ENCODE measurements at places on chromosomes 5 and 9.
A peak's percentile ranks its signal among the peaks of the same experiment; 100 is the strongest.

- DNase-seq, result no peak
Measured at GRCh38 chr5:136006164-136006563, 22.6 kb upstream of the TGFBI start.

GRCh38 chr5:138629392-138629791 lies 54.2 kb upstream of the HSPA9 start:
- DNase-seq, result no peak

- DNase-seq, result no peak
Measured at GRCh38 chr5:179382486-179382885, 37.2 kb upstream of the ADAMTS2 start.

- DNase-seq, result no peak
Measured at GRCh38 chr9:124964604-124965003, 23.7 kb upstream of the GOLGA1 start.

GRCh38 chr9:2602704-2603116 lies 18.9 kb upstream of the VLDLR start:
- no peak for DNase-seq

DNA sequence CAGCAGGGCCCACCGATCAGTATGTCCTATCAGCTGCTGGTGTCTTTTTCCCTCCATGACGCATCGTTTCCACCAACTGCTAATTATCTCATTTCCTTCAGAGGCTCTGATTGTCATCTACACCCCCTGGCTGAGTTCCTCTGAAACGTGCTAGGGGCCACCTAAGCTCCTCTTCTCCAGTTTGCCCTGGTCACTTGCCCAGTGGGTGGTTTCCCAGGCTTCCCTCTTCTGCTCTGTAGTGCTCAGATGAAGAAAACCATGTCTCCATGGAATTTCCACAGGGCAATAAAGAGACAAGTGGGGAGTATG lies 65.3 kb downstream of the TSTD2 start:
- DNase-seq, result no peak

DNA sequence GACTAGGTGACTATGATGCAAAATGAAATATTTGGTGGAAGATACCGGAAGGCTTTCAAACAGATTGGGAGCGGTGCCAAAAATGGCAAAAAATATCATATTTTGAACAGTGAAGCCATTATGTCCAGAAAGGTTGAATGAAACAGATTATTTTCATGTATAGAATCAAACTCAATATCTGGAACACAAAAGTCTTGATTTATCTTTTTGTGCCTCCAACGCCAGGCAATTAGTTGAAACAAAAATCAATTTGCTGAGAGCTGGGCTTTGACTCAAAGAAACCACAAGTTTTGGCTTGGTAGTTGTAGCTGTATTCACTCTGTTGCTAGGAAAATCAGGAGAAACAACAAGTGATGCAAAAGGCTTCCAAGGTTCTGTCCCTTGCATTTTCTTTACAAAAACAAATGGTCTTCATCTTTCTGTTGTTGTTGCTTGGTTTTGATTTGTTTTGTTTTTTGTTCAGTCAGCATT lies 421.7 kb upstream of the TYRP1 start:
- DNase-seq, result no peak

GRCh38 chr5:15421921-15422412 lies 78.0 kb upstream of the FBXL7 start:
- no peak for DNase-seq

DNA sequence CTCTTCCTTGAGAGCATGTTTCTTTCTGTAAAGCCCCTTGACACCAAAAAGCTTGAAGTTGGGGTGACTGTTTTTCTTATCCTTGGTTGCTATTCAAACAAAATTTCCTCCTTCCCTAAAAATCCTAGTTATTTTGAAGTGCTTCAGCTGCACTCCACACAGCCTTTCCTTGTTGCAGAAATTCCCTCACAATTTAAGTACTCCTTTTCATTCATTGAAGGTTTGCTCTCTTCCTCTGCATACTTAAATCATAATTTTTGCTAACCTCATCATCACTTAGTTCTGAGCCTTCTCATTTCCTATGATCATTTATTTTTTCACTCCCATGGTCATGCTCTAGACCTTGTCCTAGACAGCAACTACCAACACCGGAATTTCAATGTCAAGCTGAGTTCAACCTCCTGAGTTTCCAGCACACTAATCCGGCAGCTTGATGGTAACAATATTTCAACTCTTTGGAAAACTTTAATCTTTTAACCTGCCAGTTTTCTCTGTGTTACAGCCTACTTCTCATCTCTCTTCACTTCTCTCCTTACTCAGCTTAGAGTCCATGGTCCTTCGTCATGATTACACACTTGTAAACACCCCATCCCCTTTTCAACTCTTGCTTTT lies 78.7 kb upstream of the ACTBL2 start:
- DNase-seq, result no peak

DNA sequence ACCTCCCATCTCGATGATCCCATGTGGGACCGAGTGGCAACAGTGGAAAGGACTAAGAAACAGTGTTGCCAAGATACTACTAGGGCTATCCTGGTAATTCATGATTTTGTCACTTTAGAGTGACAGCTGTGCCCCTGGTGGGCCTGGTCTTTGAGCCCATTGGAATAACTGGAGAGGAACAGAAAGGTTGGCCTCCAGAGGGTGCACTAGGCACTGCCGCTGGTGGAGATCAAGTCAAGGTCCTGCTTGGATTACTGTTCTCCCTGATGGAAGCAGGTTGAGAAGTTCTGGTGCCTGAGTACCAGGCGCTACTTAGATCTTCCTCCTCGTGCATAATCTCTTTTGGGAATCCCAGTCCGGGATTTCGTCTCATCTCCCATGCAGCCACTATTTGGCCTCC lies 129.6 kb downstream of the SEC61B start:
- DNase-seq, result no peak

GRCh38 chr9:108486831-108487230 lies 369.0 kb downstream of the ACTL7B start:
- DNase-seq, result no peak

DNA sequence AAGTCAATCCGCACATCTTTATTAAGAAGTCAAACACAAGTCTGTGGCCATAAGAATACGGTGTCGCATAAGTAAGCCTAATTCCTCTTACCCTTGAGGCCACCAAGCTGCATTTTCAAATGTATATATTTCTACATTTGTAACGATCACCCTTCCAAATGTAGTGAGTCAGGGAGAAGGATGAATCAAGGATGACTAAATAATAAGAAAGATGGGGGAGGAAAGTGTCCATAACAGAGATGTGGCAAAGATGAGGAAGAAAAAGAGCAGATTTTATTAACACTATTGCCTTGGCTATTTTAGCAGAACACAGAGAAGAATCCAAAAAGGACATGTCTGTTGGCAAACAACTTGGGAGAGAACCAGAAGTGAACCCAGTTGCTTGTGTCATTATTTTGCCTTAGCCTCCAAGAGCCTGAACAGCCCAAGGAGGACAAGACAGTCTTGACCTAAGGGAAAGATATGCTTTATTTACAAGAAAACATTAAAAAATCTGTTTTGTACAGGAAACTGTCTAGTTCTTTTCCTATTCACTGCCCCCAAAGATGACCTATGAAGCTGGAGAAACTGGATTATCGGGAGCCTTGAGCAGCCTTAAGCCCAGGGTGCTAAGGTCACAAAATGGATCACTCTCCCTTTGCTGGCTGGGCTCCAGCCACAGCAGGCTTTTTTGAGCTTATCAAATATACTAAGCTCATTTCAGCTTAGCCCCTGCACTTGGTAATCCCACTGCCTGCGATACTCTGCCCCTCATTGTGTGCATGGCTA lies 101.5 kb downstream of the PLCXD3 start:
- no peak for DNase-seq

DNA sequence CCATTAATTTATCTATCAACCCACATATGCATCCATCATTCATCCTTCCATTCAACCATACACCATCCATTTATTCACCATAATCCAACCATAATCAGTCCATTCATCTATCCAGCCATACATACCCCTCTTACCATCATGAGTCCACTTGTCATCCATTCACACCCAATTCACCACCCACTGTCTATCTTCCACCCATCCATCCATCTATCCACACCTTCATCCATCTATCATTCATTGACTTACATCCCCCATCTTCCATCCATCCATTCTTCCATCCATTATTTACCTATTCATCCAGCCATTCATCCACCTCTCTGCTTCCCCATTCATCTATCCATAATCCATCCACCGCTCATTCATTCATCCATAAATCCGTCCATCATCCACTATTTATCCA lies 17.8 kb downstream of the PAEP start:
- DNase-seq, result no peak

- DNase-seq, result no peak
Measured at GRCh38 chr5:125276096-125276495, 529.7 kb upstream of the ZNF608 start.

DNA sequence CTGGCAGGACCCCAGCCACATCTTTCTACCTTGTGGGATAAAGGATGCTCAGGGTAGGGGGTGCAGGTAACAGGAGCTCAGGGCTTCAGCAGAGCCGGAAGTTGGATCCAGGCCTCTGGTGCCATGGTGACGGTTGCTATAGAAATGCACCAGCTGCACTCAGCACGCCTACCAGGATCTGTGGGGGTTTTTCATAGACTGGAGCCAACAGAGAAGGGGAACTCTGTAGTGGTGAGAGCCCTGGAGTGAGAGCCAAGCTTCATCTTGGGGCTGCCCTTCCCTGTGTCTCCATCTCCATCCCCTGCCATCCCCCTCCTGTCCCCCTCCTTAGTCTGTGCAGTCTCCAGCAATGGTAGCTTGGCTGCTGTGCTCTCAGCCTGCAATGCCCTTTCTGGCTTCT lies 27.5 kb upstream of the BOD1 start:
- DNase-seq, result peak; percentile 47

- DNase-seq, result peak; percentile 8
Measured at GRCh38 chr9:29211580-29212396, 1638.5 kb upstream of the C9orf72 start.

- DNase-seq, result no peak
Measured at GRCh38 chr9:133754688-133755227, 16.6 kb upstream of the SARDH start.

GRCh38 chr5:37569466-37569865 lies 190.3 kb downstream of the WDR70 start:
- no peak for DNase-seq

DNA sequence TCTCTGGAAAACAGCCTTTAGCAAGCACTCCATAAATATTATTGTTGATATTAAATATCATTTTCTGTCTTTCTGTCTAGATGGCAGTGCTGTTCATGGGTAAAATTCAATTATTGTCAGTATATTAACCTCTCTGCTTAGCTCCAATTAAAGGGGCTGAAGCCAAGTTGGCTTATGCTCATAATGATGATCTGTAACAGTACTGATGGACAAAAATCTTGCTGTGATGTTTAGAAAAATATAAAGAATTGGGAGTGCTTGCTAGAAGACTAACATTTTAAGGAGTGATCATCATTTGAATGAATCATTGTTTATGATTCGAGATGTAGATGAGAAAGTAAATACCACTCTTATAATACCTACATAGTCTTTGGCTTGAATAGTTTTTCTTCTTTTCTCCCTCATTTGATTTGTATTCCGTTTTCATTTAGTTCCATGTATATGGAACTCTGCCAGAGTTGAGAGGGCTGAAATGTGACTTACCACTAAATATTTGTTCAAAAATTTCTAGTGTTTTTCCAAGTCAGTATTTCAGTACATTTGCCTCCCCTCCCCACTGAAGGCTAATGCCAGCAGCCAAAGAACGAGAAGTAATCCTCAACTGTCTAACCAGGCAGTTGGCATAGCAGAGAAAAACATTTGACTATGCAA lies 538.3 kb downstream of the CSNK1G3 start:
- no peak for DNase-seq

DNA sequence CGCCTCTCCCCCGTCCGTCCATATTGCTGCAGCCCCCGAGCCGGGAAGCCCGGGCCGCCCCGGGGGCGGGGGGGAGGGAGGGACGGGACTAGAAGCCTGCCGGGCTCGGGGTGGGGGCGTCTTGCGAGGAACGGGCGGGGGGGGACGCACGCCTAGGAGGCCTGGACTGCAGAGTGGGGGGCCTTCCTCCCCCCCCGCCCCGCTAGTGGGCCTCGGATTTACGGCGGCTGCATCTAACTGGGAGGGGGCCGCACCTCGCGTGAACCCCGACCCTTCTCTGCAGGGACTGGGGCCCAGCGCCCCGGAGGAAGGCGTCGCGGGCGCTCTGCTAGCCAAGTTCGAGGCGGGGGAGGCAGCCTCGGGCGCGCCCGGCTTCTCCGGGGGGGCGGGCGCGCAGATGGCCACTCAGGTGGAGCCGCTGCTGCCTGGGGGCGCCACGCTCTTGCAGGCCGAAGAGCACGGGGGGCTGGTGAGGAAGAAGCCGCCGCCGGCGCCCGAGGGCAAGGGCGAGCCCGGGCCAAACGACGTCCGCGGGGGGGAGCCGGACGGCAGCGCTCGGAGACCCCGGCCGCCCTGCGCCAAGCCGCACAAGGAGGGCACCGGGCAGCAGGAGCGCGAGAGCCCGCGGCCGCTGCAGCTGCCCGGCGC lies at the start of gene LARP1:
TSS of gene LARP1 (plus strand) at position 17 of the 648 bp plus-strand sequence. CDS start at position 398, 381 bp downstream.
- no peak for DNase-seq

- DNase-seq, result peak; percentile 3
Measured at GRCh38 chr5:64147849-64148441, 17.7 kb upstream of the RNF180 start.

DNA sequence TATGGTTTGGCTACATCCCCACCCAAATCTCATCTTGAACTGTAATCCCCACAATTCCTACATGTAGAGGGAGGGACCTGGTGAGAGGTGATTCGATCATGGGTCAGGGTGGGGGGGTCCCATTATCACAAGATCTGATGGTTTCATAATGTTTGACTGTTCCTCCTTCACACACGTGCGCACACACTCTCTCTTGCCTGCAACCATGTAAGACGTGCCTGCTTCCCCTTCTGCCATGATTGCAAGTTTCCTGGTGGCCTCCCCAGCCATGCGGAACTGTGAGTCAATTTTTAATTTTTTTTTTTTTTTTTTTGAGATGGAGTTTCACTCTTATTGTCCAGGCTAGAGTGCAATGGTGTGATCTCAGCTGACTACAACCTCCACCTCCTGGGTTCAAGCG lies 27.0 kb downstream of the FAM169A start:
- no peak for DNase-seq

DNA sequence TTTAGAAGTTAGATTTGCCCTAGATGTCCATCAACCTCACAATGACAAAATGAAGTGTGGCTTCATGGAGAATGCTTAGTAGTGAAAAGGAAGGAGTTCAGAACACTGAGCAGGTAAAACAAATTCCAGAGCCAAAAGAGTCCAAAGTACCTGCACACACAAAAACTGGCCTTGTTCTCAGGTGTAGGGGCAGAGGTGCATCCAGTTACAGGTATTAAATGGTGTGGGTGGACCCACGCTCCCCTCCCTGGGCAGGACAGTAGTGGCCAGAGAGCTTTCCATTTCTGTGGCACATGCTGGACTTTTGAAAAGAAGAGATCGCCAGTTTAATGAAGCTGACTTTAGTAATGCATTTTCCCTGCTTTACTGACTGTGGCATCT lies 47.2 kb downstream of the SECISBP2 start:
- no peak for DNase-seq

GRCh38 chr9:113164536-113165300 lies 13.9 kb downstream of the SLC31A2 start:
- DNase-seq, result no peak

GRCh38 chr9:124286292-124286931 lies 28.7 kb downstream of the NEK6 start:
- no peak for DNase-seq

- DNase-seq, result no peak
Measured at GRCh38 chr9:123115146-123115913, 81.9 kb downstream of the GPR21 start.
